Mucosa of descending colon (tissue), 3 donors: ENCODE measurements at places on chromosomes 13 and 19. TPM values are rescaled to one million over a fixed set of nuclear protein-coding genes. Genes with fewer than 3 reads are reported as not detected.

DNA sequence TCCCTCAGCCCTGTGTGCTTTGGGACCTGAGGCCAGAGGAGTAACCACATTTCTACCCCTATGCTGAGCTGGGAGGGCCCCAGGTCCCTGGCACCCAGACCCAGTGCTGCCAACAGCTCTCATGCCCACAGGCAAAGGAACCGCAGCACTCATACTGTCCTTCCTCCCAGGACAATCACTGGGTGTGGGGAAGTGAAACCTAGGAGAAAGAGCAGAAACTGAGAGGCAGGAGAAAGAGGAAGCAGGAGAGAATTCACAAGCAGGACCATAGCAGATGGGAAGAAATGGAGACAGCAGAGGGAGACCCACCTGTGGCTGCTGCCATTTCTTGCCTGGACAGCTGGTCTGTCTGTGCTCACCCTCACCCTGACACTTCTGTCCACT is 18.9 kb downstream of the CCDC97 start:
- DNase-seq = no peak

DNA sequence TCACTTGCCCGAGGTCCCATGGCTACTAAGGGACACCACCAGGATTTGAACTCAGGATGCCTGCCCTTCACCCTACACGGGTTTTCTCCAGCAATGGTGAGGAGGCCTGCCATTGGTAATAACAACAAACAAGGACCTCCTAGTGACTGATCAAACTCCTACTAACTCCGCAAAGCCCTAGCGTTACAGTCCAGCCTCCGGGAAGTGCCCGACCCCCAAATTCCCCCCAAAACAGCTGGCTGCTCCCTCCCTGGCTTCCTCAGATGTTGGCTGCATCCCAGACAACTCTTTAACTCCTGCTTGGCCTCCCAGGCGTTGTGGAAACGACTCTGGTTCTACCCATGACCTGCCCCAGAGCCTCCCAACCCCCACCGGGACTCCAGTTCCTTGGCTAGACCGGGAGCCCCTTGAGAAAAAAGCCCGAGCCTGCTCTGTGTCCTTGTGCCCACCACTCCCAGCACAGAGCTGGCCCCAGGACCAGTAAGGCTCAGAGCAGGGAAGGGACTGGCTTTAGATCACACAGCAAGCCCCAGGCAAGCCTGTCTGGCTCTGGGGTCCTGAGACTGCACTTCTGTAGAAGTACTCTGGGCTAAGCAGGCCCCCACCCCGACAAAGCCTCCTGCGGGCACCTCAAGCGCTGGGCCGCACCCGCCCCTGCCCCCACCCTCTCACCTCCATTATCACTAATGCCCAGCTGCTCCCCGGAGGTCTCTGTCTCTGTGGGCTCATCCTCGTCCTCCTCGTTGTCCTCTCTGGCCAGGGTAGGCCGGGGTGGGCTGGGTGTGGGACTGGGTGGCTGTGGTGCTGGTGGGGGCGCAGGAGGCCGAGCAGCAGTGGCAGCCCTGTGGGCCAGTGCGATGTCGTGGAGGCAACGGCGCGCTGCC is 4.7 kb downstream of the AKT1S1 start:
- DNase-seq = no peak

DNA sequence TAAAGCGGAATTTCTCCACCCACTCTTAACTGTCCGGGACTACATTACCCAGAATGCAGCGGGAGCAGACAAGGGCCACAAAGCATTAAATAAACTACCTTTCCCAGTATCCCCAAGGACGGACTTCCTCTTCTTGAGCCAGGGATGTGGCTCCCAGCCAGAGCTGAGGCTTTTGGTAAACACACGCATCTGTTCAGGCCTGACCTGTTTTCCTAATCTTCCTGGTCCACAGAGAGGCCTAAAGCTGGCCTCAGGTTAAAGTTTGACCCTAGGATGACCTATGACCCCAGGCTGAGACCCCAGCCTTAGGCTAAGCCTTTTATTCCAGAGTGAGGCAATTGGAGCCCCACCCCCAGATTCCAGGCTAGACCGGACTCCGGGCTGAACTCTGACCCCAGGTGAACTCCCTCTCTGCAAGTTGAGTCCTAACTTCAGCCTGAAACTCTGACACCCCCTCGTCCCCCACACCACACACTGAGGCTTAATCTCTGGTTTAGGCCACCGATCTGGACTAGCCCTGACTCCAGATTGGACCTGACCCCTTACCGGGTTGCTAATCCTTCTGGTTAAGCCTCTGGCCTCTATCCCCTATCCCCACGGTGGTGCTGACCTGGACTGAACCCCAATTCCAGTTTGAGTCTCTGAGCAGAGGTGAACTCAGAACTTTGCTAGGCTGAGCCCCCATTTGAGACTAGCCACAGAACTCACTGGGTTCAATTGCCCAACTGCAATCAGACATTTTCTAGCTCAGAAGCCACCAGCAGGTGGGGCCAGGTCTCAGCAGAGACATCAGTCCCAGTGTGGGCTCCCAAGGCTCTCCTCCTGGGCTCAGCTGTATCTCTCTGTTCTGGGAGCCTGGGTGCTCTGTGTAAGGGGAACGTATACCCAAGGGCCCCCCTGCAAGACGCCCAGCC is 750 bp upstream of the GPR108 start:
- peak; percentile 92 for DNase-seq

DNA sequence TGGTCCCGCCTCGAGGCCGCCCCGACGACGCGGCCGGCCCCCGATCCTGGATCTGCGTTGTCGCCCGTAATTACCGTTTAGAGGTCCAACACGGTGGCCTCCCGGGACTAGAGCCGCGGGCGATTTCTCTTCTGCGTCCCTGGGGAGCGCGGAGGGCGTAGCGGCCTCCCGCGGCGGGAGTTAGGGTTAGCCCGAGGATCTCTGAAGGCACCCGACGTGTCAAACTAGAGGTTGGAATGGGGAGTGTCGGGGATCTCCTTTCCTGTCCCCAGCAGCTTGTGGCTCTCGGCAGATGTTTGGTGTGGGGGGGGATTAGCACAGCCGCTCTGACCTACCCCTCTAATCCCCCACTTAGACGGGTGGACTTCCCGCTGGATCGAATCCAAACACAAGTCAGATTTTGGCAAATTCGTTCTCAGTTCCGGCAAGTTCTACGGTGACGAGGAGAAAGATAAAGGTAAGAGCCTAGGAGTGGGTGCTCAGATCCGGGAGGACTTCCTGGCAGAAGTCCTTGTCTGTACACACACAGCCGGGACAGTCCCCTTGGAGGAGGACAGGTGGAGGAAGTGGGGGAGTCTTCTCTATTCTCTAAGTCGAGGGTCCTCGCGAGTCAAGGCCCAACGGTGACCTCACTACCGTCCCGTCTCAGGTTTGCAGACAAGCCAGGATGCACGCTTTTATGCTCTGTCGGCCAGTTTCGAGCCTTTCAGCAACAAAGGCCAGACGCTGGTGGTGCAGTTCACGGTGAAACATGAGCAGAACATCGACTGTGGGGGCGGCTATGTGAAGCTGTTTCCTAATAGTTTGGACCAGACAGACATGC is 581 bp downstream of the CALR start:
- no peak for DNase-seq

Gene PRODH2
- not detected for total RNA-seq

Gene ZNF865
- 18.5 TPM for total RNA-seq

Gene LMTK3
- 1.3 TPM for total RNA-seq

Gene SIGLEC10
- 10.8 TPM for total RNA-seq

Gene ZNF607
- 6.8 TPM for total RNA-seq

Gene KLK15
- total RNA-seq = 0.92 TPM
